Left cardiac atrium (tissue), 4 donors: ENCODE measurements at places on chromosomes 13 and 19. TPM values are rescaled to one million over a fixed set of nuclear protein-coding genes. Genes with fewer than 3 reads are reported as not detected.

The FPR1 gene
- total RNA-seq: 12.9 TPM

The METTL21C gene
- total RNA-seq: not detected

The CEACAM3 gene
- total RNA-seq: 0.29 TPM

The MEF2B gene
- 0.55 TPM for total RNA-seq

DNA sequence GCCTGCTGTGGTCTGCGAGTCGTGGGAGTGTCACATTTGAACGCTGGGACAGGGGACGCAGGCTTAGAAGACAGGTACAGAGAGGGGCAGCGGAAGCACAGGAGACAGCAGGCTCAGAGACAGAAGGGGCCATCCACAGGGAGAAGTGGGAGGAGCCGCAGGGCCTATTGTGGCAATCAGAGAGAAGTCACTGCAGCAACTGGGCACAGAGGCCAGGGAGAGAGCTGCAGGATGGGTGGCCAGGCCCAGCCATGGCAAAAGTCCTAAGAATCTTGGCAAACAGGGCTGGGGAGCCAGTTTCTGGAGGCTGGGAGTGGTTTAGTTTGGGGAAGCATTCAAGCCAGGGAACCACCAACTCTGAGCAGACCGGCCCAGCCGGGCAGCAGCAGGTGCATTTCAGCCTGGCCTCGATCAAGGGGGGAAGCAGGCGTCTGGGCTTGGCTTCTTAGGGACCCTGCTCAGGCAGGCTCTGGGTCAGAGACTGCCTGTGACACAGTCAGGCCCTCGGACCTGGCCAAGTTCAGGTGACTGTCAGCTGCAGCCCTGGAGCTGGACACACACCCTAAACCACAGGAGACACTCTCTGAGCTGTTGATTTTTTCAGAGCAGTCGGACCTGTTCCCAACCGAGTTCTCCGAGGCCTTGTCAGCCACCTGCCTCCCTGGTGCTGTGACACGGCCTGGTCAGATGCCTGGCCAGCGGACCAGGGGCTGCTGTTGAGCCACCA, 11.8 kb downstream of the SH3GL1 start:
- DNase-seq: peak; percentile 28

- DNase-seq: no peak
These were observed 63.1 kb upstream of the RANBP3 start for GRCh38 chr19:6041071-6041470.

- DNase-seq: no peak
These were observed 233.0 kb upstream of the PRR20A start for GRCh38 chr13:56907766-56908165.

DNA sequence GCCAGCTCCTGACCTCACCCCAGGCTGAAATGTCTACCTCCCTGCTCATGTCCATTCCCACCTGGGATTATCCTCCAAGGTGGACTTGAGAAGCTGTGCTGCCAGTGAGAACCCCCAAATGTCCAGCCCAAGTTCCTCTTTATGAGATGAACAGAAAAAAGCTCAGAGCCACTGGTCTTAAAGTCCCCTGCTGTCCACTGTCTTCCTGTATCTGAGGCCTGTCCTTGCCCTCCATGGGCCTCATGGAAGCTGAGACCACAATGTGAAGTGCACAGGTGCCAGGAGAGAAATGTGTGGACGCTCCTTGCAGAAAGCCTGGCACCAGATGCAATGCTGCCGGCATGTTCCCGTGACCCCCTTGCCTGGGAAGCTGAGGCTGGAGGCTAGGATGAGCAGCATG, 3.3 kb upstream of the AMER2 start:
- DNase-seq: no peak

GRCh38 chr19:7515645-7516151, at the start of gene ZNF358:
TSS of gene ZNF358 (plus strand) at chr19:7516103. CDS start at chr19:7519243, 3,140 bp downstream.
- peak; percentile 86 for DNase-seq

- DNase-seq: no peak
These were observed 13.5 kb downstream of the IL17D start for GRCh38 chr13:20716951-20717350.

GRCh38 chr13:44417876-44418275, 44.3 kb downstream of the SERP2 start:
- no peak for DNase-seq

DNA sequence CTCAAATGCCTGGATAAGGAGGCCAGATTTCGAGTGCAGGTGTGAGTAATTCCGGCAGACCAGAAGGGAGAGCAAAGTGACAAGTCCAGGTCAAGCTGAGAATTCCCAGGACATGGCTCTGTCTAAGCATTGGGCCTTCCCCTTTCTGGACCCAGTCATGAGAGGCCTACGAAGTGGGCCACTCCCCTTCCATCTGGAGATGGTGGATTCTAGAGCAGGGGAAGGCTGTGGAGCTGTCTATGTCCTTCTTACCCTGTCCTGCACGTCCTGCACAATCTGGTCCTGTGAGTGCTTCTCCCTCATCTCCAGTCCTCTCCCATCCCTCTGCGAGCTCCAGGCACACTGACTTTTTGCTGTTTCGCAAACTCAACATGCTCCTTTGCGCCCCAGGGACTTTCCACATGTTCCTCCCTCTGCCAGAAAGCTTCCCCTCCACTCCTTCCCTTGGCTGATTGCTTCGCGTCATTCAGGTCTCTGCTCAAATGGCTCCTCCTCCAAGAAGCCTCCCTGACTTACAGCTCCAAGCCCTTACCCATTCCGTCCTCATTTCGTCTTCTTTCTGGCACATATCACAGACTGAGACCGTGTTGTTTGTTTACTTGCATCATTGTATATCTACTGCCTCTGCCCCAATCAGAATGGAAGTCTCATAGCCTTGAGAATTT, 193.2 kb downstream of the URI1 start:
- no peak for DNase-seq

GRCh38 chr19:30171138-30171635, 201.0 kb upstream of the ZNF536 start:
- DNase-seq: no peak

DNA sequence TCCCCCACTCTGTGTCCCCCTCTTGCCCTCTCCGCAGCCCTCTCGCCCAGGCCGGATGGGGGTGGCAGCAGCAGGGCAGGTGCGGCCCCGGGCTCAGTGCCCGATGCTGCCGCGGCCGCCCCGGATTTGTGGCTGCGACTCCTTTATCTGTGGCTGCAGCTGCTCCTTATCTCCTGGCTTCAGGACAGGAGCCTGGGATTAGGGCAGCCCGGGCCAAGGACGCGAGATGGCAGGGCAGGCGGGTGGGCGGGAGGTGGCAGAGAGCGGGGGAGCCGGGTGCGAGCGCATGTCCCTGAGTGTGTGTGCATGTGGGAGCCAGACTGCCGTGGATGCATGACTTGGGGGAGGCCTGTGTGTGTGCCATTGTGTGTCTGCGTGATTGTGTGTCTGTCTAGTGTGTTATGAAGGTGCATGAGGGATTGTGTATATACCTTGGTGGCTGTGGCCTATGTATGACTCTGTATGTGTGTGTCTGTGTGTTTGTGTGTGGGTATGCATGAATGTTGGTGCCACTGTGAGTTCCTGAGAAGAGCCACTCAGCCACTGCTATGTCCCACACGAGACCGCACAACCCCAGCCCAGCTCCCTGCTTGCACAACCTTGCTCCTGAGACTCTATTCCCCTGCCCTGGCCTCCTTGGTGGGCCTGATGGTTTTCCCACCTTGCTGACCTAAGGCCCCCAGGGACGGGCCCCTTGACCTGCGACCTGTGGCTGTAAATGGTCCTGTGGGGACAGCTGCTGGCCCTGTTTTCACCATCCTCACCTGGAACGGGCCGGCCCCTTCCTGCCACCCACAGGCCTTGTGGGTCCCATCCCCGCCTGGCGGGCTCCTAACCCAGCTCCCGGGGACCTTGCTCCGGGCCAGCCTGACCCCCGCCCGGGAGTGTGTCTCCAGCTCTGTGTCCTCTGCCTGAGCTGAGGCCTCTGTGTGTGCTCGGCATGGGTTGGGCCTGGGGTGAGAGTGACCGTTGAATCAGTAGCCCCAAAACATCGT, 5.3 kb upstream of the NRTN start:
- peak; percentile 71 for DNase-seq

DNA sequence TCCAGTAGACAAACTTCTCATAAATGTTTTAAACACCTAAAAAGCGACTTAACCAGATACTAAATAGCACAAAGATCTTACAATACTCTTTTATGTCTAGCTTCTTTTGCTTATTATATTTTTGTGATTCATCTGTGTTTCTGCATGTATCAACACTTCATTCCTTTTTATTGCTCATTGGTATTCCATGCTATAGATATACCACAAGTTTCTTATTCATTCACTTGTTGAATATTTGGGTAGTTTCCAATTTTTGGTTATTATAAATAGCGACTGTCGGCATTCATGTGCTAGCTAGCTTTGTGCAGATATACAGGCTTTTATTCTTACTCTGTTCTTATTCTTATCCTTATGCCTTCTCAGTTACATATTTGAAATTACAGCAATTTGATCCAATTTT, 50.0 kb upstream of the RGCC start:
- DNase-seq: no peak

GRCh38 chr13:52359534-52359933, 46.4 kb downstream of the THSD1 start:
- DNase-seq: no peak

GRCh38 chr13:33636955-33637670, 180.8 kb upstream of the RFC3 start:
- DNase-seq: no peak

DNA sequence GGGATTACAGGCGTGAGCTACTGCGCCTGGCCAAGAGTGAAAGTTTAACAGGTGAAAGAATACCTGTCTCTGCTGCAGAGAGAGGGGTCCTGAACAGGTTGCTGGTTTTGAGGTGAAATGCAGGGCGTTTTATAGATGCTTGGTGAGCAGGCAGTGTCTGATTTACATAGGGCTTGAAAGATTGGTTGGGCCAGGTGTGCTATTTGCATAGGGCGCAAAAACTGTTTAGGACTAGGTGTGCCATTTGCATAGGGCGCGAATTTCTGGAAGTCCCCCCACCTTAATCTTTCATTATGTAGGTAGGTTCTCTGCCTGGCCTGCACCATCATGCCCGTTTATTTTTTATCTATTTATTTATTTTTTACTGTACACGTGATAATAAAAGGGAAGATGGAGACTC, 4.5 kb upstream of the NDUFB7 start:
- DNase-seq: no peak

- DNase-seq: no peak
These were observed 11.3 kb upstream of the CEACAM20 start for GRCh38 chr19:44540736-44541135.

- DNase-seq: peak; percentile 67
These were observed 22.5 kb upstream of the ZNF429 start for GRCh38 chr19:21482863-21483276.

GRCh38 chr13:88623150-88623549, 952.0 kb downstream of the SLITRK5 start:
- no peak for DNase-seq

- DNase-seq: peak; percentile 41
These were observed 1.1 kb upstream of the MED26 start for GRCh38 chr19:16628984-16629691.

DNA sequence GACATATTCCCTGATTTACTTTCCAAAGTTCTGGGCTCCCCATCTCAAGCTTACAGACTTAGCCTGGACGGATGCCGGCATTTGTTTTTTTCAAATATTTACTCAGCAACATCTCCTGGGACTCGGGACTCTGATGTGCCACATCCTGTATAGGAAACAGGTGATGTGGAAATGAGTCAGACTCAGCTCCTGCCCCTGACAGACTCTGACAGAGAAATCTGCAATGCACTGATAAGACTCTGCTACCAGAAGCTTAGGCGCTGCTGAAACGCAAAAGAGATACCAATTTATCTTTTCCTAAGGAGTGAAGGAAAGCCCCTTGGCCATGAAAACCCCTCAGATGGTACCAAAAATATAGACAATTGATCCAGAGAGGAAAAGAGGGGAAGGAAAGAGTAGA, 16.2 kb downstream of the LAIR2 start:
- no peak for DNase-seq

- DNase-seq: no peak
These were observed 216.4 kb downstream of the PCDH9 start for GRCh38 chr13:67013709-67014108.

GRCh38 chr19:44590245-44591059, 22.9 kb upstream of the IGSF23 start:
- no peak for DNase-seq

DNA sequence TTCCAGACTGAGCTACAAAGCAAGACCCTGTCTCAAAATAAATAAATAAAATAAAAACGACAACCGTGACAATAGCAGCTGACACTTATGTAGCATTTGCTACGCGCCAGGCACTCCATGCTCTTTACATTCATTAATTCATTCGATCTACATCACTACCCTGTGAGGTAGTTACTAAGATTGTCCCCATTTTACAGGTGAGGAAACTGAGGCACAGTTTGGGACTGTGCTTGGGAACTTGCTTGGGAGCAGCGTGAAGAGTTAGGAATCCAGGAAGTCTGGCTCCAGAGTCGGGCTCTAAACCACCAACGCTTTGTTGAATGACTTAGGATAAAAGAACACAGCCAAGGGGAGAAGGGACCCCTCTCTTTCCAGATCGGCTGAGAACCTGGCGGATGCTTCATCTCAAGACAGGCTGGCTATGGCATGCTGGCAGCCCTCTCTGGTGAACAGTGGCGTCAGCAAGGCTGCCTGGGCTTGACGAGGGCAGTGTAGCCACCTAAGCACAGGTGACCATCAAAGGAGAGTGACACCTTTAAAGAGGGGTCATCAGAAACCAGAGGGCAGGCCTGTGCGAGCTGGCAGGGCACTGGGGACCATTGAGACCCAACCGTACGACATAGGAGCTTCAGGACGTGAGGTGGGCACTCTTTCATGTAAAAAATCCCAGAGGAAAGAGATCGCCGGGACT, 591 bp downstream of the DOHH start:
- no peak for DNase-seq

DNA sequence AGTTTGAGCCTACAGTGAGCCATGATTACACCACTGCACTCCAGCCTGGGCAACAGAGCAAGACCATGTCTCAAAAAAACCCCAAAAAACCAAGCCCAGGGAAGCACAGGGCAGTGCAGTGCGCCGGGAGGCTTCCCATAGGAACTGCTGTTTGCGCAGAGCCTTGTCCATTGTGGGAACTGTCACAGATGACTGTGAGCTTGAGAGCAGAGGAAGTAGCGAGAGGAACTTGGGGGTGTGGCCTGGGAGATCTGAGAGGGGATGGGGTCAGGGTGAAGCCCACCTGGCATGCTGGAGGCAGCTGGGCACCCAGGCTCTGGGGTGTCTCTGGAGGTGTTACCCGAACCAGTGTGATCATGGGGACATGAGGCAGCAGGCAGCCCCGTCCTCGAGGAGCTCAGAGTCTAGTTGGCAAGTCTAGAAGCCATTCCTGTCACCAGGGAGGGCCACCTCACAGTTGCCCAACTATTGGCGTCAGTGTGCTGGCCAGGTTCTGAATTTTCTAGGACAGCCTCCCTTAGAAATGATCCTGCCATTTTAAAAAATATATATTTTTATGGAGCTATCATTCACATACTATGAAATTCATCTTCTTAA, 10.4 kb downstream of the KDM4B start:
- no peak for DNase-seq

DNA sequence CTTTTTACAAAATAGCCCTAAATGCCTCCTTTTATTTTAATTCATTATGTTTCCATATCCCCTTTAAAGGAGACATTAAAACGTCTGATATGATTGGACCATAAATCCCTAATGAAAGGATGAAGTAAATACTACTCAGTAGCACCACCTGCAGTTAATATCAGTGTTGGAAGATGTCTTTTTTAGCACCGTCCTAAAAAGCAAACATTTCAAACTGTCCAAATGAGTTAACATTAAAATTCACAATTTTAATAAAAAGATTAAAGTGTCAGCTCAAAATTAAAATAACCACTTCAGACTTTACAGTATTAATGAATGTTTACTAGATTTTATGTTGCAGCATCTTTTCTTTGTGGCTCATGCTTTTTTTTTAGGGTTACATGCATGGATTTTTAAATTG, 12.3 kb downstream of the ZNF507 start:
- DNase-seq: no peak
